Endothelial cell (in vitro differentiated cells): ENCODE measurements at places on chromosomes 2 and 18.

- DNase-seq = no peak
Measured at GRCh38 chr2:221399183-221399582, 172.9 kb downstream of the EPHA4 start.

DNA sequence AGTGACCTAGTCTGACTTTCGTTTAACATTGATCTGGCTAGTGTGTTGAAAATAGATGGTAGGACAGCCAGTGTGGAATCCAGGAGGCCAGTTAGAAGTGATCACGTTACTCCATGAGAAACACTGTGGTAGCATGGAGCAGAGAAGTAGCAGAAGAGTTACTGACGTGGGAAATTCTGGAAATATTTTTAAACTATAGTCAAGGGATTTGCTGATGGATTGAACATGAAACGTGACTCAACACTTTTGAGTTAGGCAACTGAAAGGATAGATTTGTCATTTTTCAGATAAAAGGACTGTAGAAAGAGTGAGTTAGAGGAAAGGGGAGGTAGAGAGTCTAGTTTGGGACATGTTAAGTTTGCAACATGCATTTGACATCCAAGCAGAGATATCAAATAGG, 130.4 kb downstream of the IRS1 start:
- DNase-seq = no peak

DNA sequence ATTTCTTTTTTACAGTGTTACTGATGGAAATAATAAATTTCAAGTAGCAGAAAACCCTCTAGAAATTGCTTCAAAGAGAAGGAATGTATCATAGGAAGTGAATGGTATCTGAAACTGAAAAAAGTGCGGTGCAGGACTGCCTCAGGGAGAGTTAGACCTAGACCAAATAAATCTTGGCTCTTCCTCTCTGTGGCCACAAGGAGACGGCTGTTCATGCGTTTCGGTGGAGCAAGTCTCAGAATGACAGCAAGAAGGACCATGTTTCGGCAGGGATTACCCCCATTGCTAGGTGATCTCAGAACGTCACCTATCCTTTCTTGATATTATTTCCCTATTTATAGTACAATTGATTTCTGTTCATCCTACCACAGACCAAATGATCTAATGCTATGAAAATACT, 522.3 kb downstream of the SOX11 start:
- no peak for DNase-seq

DNA sequence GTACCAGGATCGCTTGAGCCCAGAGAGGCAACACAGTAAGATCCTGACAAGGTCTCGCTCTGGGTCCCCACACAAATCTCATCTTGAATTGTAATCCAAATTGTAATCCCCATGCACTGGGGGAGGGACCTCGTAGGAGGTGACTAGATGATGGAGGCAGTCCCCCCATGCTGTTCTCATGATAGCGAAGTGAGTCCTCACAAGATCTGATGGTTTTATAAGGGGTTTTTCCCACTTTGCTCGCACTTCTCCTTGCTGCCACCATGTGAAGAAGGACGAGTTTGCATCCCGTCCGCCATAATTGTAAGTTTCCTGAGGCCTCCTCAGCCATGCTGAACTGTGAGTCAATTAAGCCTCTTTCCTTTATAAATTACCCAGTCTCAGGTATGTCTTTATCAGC, 46.0 kb upstream of the SERTAD2 start:
- no peak for DNase-seq

DNA sequence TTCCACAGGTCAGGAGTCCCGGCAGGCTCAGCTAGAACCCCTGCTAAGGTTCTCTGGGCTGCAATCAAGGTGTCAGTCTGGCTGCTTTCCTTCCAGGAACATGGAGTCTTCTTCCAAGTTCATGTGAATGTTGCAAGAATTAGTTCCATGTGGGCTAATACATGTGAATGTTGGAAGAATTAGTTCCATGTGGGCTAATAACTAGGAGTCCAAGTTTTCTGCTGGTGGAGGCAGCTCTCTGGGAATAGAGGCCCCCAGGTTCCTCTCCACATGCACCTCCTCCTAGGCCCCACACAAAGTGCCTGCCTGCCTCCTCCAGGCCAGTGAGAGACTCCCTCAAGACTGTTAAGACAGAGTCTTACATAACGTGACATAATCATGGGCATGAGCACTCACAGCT, 140.8 kb upstream of the SLC35G4 start:
- no peak for DNase-seq

DNA sequence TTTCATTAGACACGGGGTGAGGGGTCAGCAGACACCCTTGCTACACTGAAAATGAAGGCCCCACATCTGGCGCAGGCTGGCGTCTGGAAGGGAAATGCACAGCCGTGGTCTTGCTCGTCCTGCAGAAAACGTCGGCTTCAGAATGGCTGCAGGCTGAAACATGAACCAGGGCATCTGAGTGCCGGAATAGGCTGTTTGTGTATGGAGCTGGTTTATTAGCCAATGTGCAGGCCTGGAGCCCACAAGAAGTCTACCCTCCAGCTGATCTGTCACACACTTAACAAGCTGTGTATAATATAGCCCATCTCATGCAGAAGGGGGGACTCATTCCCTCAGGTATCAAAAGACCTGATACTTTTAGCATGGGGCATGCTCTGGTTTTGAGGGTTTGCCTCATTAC, 153.4 kb upstream of the SOX11 start:
- DNase-seq = no peak

GRCh38 chr2:217386041-217386440, 526.2 kb upstream of the TNP1 start:
- no peak for DNase-seq

GRCh38 chr18:38497266-38497665, 931.7 kb upstream of the CELF4 start:
- no peak for DNase-seq

- no peak for DNase-seq
Measured at GRCh38 chr18:28005164-28005563, 171.8 kb downstream of the CDH2 start.

DNA sequence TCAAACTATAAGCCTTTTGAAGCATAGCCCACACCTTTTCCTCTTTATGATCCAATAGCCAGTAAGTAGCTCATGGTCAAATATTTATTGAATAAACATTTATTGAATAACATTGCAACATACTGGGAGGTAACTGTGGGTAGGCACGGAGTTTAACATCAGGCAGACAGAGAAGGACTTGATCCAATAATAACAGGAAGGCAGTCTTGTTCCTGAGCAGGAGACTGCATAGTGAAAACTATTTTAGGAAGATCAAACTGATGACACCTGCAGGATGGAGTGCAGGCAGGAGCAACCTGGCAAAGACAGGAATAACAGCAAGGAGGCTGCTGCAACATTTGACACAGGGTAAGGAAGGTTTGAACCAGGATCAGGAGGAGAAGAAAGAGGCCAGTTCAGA, 3.1 kb upstream of the DCTN1 start:
- DNase-seq = no peak

- no peak for DNase-seq
Measured at GRCh38 chr18:23934252-23934651, 80.3 kb upstream of the TTC39C start.

DNA sequence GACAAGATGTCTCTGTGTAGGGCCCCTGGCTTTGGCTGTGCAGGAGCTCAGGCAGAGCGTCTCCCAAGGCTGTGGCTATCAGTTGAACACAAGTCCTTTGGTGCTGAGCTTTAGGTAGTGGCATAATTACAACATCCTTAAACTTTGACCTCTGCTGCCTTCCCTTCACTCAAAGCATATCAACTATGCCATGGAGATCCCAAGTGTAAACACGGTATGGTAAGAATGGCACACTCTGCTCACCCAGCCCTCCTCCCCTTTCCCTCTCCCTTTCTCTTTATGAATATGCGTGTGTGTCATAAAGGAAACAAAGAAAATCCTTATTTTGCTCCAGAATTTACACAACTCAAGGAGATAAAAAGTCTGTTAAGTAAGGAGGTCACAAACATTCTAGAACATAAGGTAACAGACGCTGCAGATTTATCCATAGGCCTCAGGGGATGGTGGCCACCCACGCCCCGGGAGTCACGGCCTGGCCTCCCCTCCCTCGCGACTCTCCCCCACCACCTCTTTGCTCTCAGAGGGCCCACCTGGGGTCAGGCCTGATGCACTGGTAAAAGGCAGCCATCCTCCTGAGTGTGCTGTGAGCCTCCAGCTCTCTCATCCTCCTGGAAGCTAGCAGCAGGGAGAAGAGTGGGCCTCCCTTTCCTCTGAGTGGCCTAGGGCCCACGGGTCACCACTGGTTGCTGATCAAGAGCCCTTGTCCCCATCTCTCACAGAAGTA, 67.3 kb downstream of the CRACDL start:
- DNase-seq = no peak
